ENCODE measurements at places on chromosomes 11 and 22.
A peak's percentile ranks its signal among the peaks of the same experiment; 100 is the strongest.

DNA sequence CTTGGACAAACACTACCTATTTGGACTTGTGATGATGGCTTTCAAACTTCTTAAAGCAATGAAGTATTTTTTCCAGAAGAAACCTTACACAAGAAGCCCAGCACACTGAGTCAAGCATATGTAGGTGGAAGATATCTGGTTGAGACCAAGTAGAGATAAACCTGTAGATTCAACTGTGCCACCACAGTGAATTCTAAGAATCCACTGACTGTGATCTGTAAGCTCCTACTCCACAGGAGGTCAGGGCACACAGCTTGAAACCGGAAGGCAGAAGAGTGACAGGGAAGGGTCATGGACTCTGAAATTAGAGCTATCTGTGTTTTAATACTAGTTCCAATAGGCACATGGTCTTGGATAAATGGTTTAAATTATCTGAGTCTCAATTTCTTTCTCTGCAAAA is 404.5 kb downstream of the ETS1 start:
- no peak for DNase-seq

GRCh38 chr11:36282926-36283325 is 6.3 kb downstream of the COMMD9 start:
- no peak for DNase-seq

GRCh38 chr22:31622980-31623379 is 39.0 kb downstream of the PISD start:
- DNase-seq, result no peak

DNA sequence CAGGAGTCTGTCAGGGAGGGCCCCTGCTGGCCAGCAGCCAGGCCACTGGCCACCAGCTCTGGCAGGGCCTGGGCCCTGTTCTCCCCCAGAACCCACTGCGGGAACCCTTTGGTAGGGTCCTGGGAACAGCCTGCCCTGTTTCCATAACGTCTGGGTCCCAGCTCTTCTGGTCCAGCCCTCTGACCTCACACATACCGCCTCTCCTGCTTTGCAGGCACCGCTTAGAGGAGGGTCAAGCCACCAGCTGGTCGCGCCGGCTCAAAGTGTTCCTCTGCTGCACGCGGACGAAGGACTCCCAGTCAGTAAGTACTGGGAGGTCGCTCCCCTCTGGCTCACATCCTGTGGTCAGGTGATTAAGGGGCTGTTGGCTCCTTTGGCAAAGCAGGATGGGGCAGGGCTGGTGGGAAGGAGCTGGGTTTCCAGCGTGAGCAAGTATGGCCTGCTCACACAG is 26.6 kb upstream of the MYRF start:
- no peak for DNase-seq

- DNase-seq, result no peak
Measured at GRCh38 chr11:94768602-94769541, 716 bp downstream of the AMOTL1 start.

DNA sequence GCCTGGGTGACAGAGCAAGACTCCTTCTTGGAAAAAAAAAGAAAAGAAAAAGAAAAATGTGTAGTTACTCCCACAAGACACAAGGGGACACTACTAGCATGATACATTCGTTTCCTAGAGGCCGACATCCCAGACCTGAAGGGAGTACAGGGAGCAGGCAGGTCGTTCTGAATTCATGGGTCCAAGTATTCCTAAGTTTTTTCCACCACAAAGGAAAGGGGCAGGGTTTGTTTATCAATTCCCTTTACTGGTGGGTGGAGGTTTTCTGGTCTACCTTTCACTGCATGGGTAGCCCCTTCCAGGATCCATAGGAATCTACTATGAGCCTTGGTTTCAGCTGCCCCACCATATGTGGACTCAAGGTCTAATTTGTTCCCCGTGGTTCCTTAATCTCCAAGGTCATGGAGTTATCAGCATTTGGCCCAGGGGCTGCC is 11.8 kb downstream of the TIGD3 start:
- peak; percentile 44 for DNase-seq

GRCh38 chr22:36201630-36202319 is at the start of gene APOL4:
APOL4 (minus strand) TSS chr22:36201809; CDS start chr22:36201734, 75 bp downstream.
- no peak for DNase-seq

- DNase-seq, result no peak
Measured at GRCh38 chr11:2825261-2825888, 60.2 kb downstream of the CDKN1C start.

GRCh38 chr11:9899676-9900075 is 235.8 kb downstream of the SWAP70 start:
- no peak for DNase-seq

DNA sequence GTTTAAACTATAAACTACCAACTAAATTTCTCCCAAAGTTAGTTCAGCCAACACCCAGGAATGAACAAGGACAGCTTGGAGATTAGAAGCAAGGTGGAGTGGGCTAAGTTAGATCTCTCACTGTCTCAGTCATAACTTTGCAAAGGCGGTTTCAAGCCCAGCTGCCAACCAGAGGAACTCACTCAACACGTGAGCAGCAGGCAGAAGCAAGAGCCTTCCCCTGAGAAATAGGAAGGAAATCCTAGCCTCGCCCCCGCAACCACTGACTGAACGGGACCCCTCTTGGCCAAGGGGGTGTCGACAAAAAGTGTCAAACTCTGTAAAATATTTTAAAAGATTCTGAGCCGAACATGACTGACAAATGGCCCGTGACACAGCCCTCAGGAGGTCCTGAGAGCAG is 4.4 kb upstream of the KRTAP5-9 start:
- no peak for DNase-seq

- DNase-seq, result no peak
Measured at GRCh38 chr22:31248965-31249958, 37.2 kb downstream of the LIMK2 start.

DNA sequence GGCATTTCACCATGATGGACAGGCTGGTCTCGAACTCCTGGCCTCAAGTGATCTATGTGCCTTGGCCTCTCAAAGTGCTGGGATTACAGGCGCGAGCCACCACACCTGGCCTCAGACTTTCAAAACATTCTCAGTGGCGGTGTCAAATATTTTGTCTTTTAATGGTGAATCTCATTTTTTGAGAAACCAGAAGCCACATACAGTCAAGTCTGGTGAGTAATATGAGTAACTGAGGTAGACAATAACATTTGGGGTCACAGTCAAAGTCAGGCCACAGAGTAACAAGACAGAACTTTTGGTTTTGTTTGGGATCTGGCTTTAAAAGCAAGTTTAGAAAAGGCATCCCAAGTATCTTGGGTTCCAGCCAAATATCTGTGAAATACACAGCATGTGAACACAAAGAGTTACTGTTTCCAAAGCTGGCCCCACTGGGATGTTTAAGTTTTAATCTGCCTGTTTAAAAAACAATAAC is 5.6 kb upstream of the TMA7B start:
- no peak for DNase-seq

DNA sequence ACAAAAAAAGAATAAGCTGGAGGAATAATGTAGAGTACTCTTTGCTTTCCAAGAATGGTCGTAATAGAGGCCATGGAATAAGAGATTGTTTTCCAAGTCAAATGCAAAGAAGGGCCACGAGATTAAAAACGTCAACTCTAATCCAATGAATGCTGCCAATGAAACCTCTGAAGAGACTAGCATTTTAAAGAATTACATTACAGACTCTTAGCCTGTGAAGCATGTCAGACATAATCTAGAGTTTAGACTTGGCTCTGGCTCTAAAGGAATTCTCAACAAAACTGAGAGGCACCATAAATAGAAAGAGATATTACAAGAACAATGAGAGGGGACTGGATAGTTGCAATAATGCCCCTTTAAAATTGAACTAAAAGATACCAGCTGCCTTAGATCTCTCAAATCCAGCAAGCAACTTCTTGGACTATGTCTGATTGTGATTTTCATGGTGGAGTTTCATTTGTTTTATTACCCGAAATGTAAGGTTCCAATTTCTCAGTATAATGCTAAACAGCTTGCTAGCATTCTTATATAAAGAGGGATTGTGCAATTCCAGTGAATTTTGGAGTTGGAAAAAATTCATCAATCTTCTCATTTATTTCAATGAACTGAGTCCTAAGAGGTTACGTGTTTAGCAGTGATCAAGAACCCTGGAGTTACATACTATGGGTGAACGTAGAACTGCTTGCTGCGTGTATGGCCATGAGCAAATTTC is 5.6 kb downstream of the ETS1 start:
- no peak for DNase-seq

GRCh38 chr11:35536470-35536869 is 11.1 kb upstream of the PAMR1 start:
- DNase-seq, result peak; percentile 45

GRCh38 chr11:102990145-102990544 is 34.6 kb upstream of the MMP13 start:
- DNase-seq, result no peak

GRCh38 chr11:118957968-118958367 is 1.9 kb downstream of the UPK2 start:
- DNase-seq, result no peak

GRCh38 chr11:125517116-125517770 is 21.2 kb upstream of the FEZ1 start:
- peak; percentile 29 for DNase-seq

GRCh38 chr11:60265373-60266214 is 14.9 kb upstream of the MS4A4A start:
- DNase-seq, result no peak

DNA sequence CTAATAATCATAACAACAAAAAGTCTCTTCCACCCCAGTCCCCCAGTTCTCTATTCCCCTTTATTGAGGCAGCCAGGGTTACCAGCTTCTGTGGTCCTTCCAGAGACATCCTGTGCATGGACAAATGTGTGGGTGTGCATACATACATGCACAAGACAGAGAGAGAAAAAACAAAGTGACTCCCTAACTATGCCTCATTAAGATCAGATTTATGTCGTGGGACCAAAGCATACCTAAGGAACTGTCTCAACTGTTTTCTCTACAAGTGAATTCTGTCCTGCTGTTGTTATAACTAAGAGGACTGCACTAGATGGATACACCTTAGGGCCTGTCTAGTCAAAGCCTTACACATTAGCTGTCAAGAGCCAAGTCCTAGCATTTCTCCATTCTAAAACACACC is 106.7 kb downstream of the MRTFA start:
- no peak for DNase-seq

DNA sequence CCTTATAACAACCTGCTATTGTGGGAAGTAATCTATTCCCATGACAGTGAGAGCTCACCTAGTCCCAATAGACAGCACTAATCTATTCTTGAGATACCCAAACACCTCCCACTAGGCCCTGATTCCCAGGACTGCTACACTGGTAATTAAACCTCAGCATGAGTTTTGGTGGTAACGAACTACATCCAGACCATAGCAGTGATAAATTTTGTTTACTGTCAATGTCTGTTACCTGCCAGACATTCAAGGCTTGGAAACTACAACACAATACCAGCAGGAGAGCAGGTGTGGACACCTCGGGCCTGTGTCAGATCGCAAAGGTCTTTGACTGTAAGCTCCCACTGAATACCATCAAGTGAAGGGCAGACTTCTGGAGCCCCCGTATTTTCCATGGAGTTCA is 187.1 kb downstream of the ARHGAP42 start:
- DNase-seq, result no peak

- no peak for DNase-seq
Measured at GRCh38 chr22:23073526-23074229, 3.4 kb downstream of the GNAZ start.

DNA sequence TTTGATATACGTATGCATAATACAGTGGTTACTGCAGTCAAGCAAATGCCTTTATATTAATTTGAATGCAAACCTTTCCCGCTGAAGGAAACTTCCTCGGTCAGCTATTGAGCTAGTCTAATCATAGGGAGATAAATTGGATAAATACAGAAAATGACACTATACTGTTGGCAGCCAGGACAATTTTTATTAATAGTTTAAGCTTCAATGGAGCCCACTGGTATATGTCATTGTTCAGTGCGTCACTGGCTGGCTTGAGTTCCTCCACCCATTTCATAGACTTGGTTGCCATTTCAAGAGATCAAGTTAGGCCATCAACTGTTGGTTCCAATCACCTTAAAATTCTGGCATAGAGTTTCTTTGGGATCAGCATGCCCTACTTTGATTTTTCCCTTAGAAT is 32.5 kb upstream of the DNAJB7 start:
- no peak for DNase-seq

Measured in NCI-H1417 treated with DMSO at 0.1 percent for 48 hours (cell line).